Left cardiac atrium (tissue), 4 donors: ENCODE measurements at places on chromosomes 2 and 18. TPM values are rescaled to one million over a fixed set of nuclear protein-coding genes. Genes with fewer than 3 reads are reported as not detected.
A peak's percentile ranks its signal among the peaks of the same experiment; 100 is the strongest.

C2orf81 gene
- total RNA-seq = 0.59 TPM

SERPINB2 gene
- total RNA-seq = not detected

DNA sequence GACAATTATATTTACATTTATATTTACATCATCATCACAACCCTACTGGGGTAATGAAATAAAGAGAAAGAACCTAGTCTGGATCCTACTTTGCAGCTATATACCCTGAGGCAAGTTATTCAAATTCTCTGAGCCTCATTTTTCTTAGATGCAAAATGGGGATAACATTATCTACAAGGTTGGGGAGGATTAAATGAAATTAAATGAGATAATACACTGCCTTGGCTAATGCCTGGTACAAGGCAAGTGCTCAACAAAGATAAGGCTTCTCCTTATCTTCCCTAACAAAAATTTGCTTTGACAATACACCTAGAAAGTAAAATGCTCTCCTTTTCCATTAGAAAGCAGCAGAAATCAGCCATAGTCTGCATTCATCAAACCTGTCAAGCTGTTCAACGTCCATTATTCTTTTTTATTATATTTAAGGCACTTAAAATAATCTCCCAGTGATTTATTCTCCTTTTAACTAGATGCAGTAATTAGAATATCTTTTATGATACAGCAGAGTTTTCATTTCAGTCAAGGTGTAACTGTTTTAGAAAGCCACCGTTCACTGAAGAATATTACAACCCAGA lies 44.8 kb downstream of the TCF4 start:
- no peak for DNase-seq

GRCh38 chr2:241070811-241071676 lies 31.0 kb downstream of the MTERF4 start:
- DNase-seq = peak; percentile 13

DNA sequence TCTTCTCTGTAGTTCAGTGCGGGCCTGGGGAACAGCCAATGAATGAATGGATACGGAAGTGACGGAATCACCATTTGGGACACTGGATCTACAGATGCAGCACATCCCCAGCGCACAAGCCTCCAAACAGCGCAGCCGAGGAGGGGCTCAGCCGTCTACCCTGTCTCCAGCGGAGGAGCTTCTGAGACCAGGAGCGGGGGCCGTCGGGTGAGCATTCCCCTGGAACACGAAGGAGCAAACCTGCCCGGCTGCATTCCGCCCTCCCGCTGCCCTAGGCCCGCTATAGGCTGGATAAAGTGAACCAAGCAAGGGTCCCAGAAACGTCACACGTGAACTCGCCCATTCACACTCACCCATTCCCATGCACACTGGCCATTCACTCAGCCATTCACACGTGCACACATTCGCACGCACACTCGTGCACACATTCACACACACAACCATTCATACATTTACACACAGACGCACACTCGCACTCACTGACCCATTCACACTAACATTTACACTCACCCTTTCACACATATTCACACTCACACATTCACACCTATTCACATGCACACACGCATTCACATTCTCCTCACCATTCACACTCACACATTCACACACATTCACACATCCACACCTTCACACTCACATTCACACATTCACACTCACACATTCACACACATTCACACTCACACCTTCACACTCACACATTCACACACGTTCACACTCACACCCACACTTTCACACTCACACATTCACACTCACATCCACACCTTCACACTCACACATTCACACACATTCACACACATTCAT lies 63.4 kb downstream of the BIN1 start:
- DNase-seq = no peak

DNA sequence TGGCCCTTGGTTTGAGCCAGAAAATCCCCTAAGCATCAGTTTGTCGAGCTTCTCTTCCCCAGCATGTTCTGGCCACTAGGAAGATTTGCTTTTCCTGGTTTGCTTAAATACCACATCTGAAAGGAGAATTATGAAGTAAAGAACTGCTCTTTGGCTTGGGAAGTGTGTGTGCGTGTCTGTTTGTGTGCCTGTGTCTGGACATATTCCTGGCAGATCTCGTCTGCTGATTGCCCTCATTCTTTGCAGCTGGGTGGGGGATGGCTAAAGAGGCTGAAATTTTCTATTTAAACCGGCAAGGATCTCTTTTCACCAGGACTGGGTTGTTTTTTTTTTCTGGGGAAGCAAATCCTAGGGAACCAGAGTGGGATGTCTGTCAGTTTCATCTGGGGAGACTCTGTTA lies 57.3 kb upstream of the MBOAT2 start:
- no peak for DNase-seq
